Activated naive CD4-positive, alpha-beta T cell treated with anti-CD3 and anti-CD28 coated beads, Interleukin-2, amount 50 U/mL, for 72 hours (primary cell): ENCODE measurements at places on chromosomes 6 and 20. TPM values are rescaled to one million over a fixed set of nuclear protein-coding genes. Genes with fewer than 3 reads are reported as not detected.

Gene CST2
- total RNA-seq: not detected

Gene STMND1
- not detected for total RNA-seq

- no peak for DNase-seq
These were observed 45.0 kb downstream of the PHACTR1 start for GRCh38 chr6:12761376-12762115.

DNA sequence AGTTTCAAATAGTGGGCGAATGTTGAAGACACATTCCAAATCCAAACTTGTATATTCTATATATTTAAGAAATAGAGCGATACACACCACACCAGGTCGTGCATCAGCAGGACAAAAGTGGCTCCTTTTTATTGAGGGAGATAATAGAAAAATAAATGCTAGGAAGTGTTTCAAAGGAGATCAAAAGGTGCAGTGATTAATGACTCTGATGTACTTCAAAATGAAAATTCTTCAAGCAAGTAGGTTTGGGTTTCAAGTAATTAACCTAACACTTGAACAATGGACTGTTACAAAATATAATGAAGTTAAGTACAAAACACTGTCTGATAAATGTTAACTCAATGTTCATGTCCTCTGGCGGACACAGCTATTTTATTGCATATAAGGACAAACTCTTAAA is 185.9 kb downstream of the BTBD9 start:
- DNase-seq: no peak

- DNase-seq: no peak
These were observed 86.4 kb downstream of the FKBP5 start for GRCh38 chr6:35602133-35602946.

DNA sequence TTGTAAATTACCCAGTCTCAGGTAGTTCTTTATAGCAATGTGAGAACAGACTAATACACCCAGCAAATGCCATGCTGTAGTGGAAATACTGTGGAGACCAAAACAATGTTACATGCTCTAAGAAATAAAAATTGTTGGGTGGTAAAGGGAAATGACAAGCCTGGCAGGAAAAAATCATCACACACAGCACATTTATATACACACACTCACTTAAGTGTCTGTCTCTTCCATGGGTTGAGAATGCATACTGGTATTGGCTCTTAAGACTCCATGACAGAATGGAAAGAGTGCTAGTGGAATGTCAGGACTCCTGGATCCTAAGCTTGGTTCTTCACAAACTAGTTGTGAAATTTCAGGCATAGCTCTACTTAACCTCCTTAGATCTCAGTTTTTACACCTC is 343.0 kb downstream of the CD83 start:
- DNase-seq: no peak

GRCh38 chr6:6781172-6781872 is 192.8 kb downstream of the LY86 start:
- no peak for DNase-seq

GRCh38 chr6:14309516-14309915 is 191.9 kb downstream of the CD83 start:
- DNase-seq: no peak
